ENCODE measurements at places on chromosomes 1 and 21.

GRCh38 chr1:234265861-234266260 is 107.4 kb upstream of the COA6 start:
- no peak for DNase-seq

DNA sequence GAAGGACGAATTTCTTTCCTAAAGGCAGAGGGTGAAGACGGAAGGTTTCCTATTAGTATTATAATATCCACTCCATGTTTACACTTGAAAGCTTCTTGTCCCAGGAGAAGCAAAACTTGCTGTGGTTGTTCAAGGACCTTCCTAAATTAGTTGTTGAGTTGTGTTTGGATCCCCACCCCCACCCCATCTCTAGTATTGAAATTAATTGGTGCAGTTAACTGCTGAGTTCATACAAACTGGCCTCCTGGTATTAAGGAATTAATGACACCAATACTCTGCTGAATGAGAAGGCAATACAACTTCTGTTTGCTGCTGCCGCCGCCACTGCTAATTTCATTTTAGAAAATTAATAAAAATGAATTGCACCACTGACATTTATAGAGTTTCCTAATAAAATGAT is 308.8 kb downstream of the CAMTA1 start:
- DNase-seq: no peak

GRCh38 chr1:44784094-44785028 is 3.6 kb downstream of the BEST4 start:
- no peak for DNase-seq

DNA sequence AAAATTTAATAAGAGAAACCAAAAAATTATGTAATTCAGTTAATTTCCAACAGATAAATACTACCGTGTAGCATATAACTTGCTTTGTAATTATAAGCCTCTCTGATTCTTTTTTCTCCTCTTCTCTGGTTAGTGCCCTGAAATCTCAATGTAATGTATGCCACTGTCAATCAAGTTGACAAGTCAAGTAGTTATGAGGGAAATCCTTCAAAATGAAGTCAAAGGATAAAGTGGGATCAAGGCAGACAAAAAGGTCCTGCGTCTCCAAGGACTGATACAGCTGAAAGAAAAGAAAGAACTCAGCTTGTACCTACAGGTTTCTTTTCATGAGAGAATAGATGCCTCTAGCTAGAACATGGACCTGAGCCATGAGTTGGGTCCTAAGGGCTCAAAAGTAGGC is 19.8 kb downstream of the VPS45 start:
- DNase-seq: no peak

- no peak for DNase-seq
These were observed 18.0 kb upstream of the RCSD1 start for GRCh38 chr1:167611983-167612382.

- no peak for DNase-seq
These were observed at the start of gene TNFAIP8L2 for GRCh38 chr1:151156515-151156819. Gene TNFAIP8L2 (plus strand): TSS chr1:151156649. CDS start chr1:151158698, 2,049 bp downstream.

DNA sequence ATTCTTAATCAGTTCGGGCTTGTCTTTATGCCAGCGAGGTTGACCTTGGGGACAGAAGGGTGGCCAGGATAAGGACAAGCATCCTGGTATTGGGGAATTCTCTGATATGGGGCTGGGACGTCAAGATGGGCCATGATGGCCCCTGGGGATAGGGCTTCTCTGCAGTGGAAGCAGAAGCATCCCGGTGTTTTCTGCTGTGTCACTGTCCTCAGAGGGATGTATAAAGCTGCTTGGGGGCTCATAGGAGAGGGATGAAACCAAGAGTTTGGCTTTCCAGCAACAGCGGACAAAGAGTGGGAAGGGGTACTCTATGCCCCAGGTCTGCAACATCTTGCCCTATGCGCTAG is 1.4 kb upstream of the ATP1B1 start:
- DNase-seq: no peak

- no peak for DNase-seq
These were observed 156.2 kb downstream of the ZBTB18 start for GRCh38 chr1:244207042-244207934.

DNA sequence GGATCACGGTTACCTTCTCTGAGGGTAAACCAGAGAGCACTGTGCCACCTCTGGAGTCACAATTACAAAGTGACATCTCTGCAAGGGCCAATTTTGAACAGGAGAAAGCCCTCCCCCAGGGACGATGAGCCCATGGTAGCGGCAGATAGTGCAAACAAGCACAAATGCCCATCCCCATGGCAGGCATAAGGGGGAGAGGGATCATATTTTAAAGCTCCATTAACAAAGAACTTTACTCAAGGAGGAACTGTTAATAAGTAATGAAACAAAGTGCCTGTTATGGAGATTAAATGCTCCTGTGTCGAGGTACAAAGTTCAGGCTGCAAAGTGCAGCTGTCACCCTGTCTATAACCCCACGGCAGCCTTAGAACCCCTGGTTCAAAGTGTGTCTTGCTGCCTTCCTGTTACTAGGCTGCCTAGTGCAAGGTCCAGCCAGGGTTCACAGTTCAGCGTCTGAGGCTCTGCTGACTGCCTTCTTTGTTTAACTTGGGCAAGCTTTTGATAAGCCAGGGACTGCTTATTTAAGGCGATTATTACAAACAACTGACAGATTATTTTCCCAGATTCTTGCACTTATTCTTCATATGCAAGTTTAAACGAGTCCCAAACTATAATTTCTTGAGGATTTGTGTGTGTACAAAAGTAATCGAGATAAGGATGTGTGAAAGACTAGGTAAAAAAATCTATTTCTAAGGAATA is 75.7 kb upstream of the NRIP1 start:
- DNase-seq: no peak

DNA sequence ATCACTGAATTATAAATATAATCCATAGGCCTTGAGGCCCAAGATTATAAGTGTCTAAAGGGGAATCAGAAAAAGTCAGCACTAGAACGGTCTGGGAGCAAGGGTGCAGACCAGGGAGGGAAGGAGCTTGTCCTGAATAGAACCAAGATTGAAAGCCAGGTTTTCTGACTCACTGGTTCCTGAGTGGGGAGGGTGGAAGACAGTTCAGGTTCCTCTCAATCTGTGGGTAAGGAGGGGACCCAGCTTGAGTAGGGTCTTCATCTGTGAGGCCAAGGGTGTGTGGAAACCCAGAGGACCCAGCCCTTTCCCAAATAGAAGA is 842 bp downstream of the LENEP start:
- no peak for DNase-seq

DNA sequence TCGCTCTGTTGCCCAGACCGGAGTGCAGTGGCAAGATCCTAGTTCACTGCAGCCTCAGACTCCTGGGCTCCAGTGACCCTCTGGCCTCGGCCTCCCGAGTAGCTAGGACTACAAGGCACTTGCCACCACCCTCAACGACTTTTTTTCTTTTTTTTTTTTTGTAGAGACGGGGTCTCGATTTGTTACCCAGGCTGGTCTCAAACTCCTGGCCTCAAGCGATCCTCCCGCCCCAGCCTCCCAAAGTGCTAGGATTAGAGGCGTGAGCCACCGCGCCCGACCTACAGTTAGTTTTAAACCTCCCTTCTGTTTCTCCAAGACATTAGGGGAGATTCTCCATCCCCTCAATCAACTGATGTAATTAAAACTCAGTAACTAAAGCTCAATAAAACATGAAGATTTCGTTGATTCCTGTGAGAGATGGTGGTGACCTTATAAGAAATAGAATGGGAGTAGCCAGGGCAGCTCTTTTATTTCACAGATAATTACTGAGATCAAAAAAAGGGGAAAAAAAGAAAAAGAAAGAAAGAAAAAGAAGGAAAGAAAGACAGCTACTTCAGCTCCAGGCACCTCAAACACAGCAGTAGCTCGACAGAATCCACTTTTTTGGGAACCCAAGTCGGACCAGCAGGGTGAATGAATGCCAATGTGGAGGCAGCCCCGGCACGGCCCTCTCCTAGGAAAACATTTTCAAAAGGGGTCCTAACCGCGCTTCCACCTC is 598 bp downstream of the GON4L start:
- DNase-seq: no peak

GRCh38 chr1:8205771-8206170 is 112.1 kb upstream of the SLC45A1 start:
- DNase-seq: no peak

DNA sequence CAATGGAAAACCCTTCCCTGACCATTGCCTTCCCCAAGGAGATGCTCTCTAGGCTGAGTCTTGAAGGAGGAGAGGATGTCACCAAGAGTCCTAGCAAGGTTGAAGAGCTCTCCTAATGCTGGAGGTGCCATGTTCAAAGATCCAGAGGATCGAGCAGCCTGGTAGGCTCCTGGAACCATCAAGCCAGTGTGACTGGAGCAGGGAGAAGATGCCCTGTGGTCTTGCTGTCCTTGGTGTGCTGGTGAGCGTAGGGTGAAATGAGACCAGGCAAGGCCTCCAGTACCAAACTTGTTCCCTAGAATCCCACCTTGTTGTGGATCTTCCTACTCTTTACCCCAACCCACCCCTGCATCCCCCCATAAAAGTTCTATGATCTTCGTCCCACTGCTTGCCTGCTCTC is 46.6 kb upstream of the GALNT2 start:
- no peak for DNase-seq

- peak; percentile 85 for DNase-seq
These were observed 12.3 kb upstream of the GSTM4 start for GRCh38 chr1:109643385-109644230.

GRCh38 chr1:223258751-223259198 is 105.2 kb downstream of the SUSD4 start:
- peak; percentile 35 for DNase-seq

- DNase-seq: no peak
These were observed 193.0 kb downstream of the FASLG start for GRCh38 chr1:172851856-172852255.

GRCh38 chr1:240242601-240243144 is 151.0 kb downstream of the FMN2 start:
- DNase-seq: no peak

GRCh38 chr1:79376106-79376505 is 369.6 kb upstream of the ADGRL4 start:
- DNase-seq: no peak

DNA sequence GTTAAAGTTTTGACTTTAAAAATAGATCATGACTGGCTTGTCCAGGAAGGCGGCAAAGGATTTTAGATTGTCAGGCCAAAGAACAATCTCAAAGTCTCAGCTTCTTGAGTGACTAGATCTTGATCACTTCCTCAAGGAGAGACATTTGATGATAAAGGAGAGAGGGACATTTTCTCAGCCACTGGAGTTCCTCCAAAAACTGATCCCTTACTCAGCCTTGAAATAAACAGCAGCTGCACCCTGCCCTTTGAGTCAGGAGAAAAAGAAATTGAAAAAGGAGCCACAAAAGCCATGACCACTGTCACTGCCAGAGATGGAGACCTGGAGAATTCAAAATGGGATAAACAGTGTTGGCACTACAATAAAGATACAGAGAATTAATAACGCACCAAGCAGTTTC is 288.4 kb upstream of the PRMT6 start:
- DNase-seq: no peak

- peak; percentile 58 for DNase-seq
These were observed 13.4 kb downstream of the SWT1 start for GRCh38 chr1:185170291-185170848.

DNA sequence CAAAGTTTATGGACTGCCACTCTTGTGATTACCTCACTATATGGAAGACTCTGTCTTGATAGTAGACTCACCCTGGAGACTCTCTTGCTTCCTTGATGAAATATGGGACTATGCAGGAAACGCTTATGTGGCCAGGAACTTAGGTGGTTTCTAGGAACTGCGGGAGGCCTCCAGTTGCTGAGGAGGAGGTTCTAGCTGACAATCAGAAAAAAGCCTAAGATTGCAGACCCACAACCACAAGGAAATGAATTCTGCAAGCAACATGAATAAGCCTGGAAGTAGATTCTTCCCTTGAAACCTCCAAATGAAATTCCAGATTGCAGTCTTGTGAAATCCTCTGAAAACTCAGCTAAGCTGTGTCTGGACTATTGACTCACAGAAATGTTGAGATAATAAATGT is 88.9 kb upstream of the COL11A1 start:
- DNase-seq: no peak

DNA sequence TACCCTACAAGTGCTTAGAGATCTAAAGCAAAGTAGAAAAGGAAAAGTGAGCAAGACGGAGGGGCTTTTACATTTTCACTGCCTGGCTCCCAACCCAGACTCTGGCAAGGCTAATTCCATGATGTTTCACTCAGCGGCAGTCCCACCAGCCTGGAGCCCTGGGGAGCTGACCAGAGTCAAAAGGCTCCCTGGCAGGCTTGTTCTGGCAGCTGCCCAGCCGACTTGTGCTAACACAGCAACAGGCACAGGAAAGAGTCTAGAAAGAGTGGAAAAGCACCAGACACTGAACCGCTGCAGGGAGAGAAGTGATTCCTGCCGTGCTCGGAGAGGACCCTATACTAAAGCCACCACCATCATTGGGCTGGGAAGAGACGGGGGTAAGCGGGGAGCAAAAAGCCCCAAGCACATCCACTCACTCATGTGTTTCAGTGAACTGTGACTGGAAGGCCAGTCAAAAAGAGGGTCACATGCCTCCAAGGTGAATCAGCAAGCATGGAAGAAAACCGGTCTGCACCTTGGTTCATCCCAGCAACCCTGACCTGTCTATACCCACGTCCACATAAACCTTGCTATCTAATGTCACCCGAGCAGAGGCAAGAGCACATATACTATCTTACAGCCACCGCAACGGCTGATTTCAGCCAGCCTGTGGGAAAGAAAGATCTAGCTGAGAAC is 8.0 kb downstream of the SMIM12 start:
- no peak for DNase-seq

DNA sequence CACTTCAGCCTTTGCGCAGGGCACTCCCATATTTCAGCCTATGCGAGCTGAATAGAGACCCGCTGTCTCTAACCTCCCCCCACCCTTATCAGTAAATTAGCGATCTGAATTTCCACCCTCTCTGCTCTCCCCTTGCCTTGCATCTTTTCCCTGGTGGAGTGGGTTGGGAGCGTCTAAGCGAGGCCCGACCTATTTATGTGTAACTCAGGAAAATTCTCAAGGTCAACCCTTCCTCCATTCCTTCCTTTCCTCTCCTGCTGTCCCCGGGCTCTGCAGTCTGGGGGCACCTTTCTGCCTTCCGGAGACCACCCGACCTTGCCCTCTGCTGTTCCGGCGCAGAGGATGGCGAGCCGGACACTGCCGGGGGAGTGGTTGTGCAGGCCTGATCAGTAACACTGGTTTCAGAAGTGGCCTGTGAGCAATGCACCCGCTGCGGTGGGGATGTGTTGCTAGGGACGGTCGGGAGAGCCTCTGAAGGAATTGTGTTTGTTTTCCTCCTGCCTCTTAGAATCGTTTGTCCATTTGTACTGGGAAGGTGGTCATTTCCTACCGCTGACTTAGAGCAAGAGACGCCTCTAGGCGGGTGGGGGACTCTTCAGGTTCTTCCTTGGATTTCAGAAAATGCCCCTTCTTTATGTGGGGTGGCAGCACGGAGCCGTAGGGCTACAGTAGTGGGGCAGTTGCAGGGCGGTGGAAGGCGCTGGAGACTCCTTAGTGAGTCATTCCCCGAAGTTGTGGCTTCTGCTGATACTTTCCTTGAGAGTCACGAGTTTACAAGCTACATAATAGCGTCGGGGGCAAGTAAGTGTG is 513 bp downstream of the MGST3 start:
- DNase-seq: peak; percentile 63

- peak; percentile 76 for DNase-seq
These were observed 68.9 kb downstream of the CDC7 start for GRCh38 chr1:91569411-91570119.
